ENCODE measurements at places on chromosomes 5 and 9. TPM values are rescaled to one million over a fixed set of nuclear protein-coding genes. Genes with fewer than 3 reads are reported as not detected.

GRCh38 chr5:160685219-160685618 is 166.8 kb downstream of the ATP10B start:
- no peaks in the 10 kb centered on the region for H3K4me1 ChIP-seq
- no peak overlapping the region for H3K4me3 ChIP-seq
- no peak for DNase-seq
- H3K27me3 ChIP-seq: no peaks in the 10 kb centered on the region

GRCh38 chr5:157137691-157138090 is 5.0 kb downstream of the MED7 start:
- H3K4me3 ChIP-seq: no peak overlapping the region
- DNase-seq: no peak
- H3K4me1 ChIP-seq: peaks cover 13% of the 10 kb centered on the region
- no peaks in the 10 kb centered on the region for H3K27me3 ChIP-seq

GRCh38 chr9:2697492-2697891 is 19.8 kb upstream of the KCNV2 start:
- H3K4me1 ChIP-seq: no peaks in the 10 kb centered on the region
- DNase-seq: no peak
- no peaks in the 10 kb centered on the region for H3K27me3 ChIP-seq
- H3K4me3 ChIP-seq: no peak overlapping the region

- no peak for DNase-seq
- H3K27me3 ChIP-seq: no peaks in the 10 kb centered on the region
- no peaks in the 10 kb centered on the region for H3K4me1 ChIP-seq
- H3K27ac ChIP-seq: no peak overlapping the region
These were observed 341.0 kb downstream of the EBF1 start for GRCh38 chr5:158758675-158759074.

DNA sequence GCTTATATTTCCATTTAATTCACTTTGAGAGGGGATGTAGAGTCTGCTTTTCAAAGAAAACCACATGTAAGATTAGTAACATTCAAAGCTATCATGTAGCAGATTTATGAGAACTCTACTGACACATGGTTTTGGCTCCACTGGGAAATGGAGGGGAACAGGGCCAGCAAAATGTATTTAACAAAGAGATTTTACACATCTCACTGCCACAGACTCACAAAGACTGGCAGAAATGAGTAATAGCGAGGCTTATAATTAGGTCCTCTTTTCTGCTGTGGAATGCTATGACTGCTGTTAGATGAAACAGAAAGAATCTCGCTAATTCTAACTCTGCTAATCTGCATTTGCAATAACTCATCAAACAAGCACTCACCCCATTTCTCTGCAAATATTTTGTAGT is 4.5 kb downstream of the DAP start:
- H3K4me3 ChIP-seq: no peak overlapping the region
- peaks cover 35% of the 10 kb centered on the region for H3K4me1 ChIP-seq
- H3K27ac ChIP-seq: no peak overlapping the region
- no peaks in the 10 kb centered on the region for H3K36me3 ChIP-seq
- no peak for DNase-seq

DNA sequence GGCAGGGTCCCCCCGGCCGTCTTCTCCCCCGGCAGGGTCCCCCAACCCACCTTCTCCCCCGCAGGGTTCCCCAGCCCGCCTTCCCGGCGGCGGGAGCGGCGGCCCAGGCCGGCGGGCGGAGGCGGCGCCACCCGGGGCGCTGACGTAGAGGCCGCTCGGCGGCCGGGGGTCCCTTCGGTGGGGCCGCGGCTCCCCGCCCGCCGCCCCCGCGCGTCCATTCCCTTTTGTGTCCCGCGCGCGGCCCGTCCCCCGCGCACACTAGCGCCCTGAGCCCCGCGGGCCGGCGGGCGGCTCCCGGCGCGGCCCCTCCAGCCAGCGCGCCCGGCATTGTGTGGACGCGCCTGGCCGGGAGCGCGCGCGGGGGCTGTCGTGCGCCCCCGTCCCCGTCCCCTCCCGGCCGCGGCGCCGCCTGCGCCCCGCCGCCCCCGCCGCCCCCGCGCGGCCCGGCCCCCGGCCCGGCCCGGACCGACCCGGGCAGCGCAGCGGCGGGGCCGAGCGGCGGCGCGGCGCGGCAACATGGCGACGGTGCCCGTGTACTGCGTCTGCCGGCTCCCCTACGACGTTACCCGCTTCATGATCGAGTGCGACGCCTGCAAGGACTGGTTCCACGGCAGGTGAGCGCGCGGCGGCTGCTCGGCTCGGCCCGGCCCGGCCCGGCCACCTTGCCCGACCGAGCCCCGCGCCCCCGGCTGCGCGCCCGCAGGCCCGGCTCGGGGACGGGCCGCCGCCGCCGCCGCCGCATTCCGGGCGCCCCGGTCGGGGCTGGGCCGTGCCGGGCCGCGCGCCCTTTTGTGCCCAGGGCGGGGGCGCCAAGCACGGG is at the start of gene PHF2:
TSS of gene PHF2 (plus strand) at position 327 of the 820 bp plus-strand sequence. CDS start at position 517, 190 bp downstream.
- H3K27me3 ChIP-seq: no peaks in the 10 kb centered on the region
- peak within 1 kb of the TSS; percentile 63 for H3K4me3 ChIP-seq
- DNase-seq: no peak
- H3K27ac ChIP-seq: peak within 1 kb of the TSS; percentile 96
- H3K36me3 ChIP-seq: no peaks in the 10 kb centered on the region

The CTSV gene
- total RNA-seq: 0.59 TPM
